Stimulated activated CD4-positive, alpha-beta T cell treated with anti-CD3 and anti-CD28 coated beads, Interleukin-2, amount 100 ng/mL, for 4 hours (primary cell): ENCODE measurements at places on chromosomes 5 and 9.

DNA sequence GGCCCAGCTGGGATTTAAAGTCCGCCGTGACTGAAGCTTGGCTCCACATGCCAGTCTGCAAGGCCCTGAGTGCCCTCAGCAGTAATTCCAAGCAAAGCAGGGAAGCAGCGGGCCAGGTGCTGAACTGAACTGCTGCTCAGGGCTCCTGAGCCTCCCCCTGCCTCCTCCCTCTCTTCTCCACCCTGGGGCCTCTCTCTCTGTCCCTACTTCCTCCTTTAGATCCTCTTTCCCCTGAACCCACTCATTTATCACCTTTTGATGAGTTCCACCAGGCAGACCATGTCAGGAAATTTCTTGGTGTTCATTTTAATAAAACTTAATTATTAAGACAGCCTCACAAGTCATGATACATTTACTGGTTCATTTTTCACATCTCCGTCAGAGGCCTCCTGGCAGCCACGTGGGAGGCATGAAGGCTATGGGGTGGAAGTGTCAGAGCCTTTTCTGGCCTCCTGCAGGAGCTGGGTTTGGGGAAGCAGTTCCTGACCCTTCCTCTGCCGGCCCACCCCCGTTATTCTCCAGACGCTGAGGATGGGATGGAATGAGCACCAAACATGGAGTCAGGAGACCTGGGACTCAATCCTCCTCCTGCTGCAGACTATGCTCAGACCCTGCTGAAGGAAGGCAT is 32.2 kb upstream of the KCNIP1 start:
- no peak for DNase-seq

GRCh38 chr5:96633820-96634219 is 28.4 kb upstream of the CAST start:
- DNase-seq, result no peak

- DNase-seq, result no peak
Measured at GRCh38 chr9:98146101-98146991, 27.3 kb upstream of the TRIM14 start.

DNA sequence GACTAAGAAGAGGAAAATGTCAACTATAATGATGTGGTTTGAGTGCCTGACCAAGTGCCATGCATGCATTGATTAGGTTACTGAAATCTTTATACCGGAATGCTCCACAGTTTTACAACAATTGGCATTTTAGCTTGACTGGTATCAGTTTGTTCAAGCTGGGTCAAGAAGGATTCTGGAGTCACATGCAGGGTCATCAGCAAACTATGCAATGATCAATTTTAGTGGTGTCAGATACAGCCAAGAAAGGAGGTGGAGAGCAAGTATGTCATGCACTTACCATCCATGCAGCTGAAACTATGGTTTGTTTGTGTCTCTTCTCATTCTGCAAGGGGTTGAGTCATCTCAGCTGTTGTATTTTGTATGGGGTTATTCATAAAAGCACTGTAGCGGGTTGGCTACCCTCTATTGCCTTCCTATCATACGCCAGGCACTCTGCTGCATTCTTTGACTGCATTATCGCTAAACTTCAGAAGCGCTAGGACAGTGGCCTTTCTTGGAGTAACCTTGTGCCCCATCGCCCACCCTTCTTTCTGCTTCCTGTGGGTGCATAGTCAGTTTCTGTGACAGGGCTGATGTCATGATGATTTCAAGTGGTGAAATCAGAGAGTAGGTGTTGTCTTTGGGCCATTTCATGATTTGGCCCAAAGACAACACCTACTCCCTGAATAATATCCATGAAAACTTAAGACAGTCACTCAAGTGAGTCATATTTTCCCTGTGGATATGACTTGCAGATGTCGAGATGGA is 145.4 kb downstream of the MTX3 start:
- no peak for DNase-seq

- no peak for DNase-seq
Measured at GRCh38 chr5:65623482-65623881, 651 bp downstream of the TRIM23 start.

GRCh38 chr5:138444774-138445546 is 6.1 kb downstream of the REEP2 start:
- no peak for DNase-seq
